ENCODE measurements at places on chromosomes 1 and 21.

- no peak for DNase-seq
These were observed 188.6 kb downstream of the EIF4G3 start for GRCh38 chr1:20987831-20988825.

- peak; percentile 24 for DNase-seq
These were observed 9.6 kb downstream of the PROK1 start for GRCh38 chr1:110460253-110461220.

GRCh38 chr1:11567244-11568065 is 86.8 kb downstream of the FBXO2 start:
- no peak for DNase-seq

GRCh38 chr1:56526571-56527174 is 52.7 kb downstream of the PLPP3 start:
- no peak for DNase-seq

- no peak for DNase-seq
These were observed 42.5 kb upstream of the LRRN2 start for GRCh38 chr1:204728045-204728444.

DNA sequence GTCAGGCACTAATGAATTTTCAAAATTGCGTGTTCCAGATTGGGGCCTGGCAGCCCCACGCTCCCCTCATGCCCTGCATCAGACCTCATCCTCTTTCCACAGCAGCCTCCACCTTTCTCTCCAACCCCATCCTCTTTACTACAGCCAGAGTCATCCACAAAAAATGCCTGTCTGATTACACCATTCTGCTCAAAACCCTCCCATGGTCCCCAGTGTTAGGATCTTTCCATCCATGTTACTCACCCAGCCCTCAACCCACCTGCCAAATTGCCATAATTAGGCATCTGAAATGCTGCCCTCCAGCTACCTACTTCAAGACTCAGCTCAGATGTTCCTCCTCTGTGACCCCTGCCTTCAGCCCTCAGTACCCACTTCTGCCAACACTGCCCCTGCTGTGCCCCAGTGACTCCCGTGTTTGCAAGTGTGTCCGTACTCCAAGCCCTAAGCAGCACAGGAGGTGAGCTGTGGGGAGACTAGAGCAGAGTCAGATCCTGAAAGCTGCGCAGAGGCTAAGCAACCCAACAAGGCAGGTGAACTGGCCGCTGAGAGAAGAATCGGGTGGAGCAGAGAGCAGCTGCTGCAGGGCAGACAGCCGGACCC is 715 bp upstream of the ARTN start:
- DNase-seq, result no peak

GRCh38 chr1:243916160-243916559 is 66.1 kb upstream of the AKT3 start:
- DNase-seq, result no peak

DNA sequence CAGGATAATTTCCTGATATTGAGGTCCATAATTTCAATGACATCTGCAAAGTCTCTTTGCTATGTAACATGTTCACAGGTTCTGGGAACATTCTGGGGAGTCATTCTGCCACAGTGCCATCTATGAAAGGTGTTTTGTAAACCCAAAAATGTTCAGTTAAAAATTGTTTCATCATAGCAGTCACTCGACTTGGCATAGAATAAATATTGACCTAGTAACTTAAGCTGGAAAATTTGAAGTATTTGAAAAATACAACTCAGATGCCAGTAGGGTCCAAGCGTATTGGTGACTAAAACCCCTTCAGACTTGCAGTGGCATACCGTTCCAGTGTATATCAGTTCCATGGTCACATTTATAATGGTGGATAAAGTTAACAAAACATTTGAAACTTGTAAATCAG is 6.8 kb downstream of the DESI2 start:
- DNase-seq, result no peak

DNA sequence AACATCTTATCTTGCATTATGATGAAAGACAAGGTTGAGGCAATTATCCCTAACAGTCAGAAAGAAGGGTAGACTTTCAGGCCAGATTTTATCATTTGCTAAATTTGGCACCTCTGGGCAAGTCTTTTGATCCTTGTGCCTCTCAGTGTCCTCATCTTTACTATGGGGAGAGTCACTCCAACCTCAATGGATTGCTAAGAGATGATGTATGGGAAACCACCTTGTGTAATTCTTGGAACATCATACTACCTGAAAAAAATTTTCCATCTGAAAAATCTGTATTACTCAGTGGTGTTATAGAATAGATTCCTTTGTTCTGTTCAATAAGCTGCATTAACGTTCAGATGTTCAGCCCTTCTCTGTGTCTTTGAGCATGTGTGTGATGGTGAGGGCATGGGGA is 230.7 kb downstream of the TGFB2 start:
- DNase-seq, result no peak

DNA sequence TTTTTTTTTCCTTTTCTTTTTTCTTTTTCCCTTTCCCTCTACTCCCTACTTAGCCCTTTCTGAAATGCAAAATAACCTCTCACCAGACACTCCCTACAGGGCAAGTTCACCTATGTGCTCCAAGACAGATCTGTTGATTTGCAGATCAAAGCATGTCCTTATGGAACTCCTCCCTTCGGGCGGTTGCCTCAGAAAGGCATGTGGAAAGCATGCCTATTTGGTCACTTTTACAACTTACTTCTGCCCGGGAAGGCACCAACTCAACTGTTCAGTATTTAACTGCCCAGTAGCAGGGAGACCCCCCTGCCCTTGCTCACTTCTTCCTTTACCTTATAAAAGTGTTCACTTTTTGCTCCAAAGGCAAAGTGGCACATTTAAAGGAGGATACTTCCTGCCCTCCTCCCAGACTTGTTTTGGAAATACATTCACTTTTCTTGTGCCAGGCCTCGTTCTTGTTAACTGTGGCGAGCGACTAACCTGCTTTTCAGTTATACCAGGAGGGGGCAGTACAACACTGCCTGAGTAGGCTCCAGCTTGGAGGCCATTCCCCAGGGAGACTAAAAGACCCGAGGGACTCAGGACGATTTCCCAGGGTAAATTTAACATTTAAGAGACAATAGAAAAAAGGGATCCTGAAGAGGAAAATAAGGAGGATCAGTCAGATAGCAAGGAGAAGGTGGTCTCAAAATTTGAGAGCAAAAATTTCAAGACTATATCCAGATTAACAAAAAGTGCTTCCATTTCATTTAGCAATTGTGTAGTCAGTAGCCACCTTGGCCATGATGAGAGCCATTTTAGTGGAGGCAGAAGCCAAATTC is 12.3 kb upstream of the SLAMF7 start:
- peak; percentile 4 for DNase-seq

DNA sequence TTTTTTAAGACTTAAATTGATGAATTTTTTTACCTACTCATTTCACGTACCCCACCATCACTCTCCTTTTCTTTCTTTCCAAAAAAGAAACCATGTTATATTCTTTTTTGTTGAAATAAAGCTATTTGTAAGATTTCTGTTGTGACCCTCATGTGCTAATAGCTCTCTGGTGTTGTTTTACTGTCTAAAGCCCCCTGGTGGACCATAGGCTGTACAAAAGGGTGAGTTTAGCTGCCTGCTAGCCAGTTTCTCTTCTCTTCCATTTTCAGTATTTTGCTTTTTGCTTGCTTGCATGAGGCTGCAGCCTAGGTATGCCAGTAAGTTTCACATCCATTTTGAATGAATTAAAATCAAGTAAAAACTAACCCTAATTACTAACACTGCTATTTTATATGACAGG is 15.6 kb upstream of the VAMP3 start:
- DNase-seq, result no peak

DNA sequence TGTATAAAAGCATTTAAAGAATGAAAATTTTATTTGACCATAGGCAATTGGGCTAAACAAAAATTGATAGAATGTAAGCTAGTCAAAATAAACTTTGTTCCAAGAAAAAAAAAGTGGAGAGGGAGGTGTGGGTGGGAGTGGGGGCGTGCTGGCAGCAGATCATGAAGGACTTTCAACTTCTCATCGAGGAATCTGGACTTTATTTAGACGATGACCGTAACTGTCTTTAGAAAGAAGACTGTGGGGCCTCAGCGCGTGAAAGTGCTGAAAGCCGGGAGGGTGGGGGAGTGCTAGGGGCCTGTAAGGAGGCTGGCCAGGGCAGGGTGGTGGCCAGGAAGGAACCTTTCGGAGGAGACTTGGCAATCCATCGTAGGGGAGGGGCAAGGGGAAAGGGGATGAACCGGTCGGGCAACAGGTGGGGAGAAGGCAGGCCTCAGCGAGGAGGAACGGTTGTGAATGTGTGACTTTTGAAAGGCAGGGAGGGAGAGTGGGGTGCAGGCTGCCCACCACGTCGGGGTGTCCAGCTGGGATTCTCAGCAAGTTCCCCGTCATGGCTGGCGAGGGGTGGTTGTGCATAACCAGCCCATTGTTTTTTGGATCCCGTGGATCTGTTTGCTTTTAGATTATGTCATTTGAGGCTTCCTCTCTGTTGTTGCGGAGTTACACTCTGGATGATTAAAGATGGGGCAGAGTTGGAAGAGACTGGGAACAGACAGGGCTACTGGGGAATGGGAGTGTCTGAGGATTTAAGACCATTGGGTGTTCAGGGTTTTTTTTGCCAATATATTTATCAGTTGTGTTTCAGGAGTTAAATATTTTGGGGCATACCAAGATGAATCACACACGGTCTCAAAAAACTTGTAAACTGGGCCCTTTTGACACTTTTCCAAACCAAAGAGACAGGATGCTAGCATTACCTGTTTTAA is 35.5 kb downstream of the HUNK start:
- DNase-seq, result peak; percentile 56

- DNase-seq, result no peak
These were observed 102.3 kb downstream of the NPHP4 start for GRCh38 chr1:5889901-5890300.

DNA sequence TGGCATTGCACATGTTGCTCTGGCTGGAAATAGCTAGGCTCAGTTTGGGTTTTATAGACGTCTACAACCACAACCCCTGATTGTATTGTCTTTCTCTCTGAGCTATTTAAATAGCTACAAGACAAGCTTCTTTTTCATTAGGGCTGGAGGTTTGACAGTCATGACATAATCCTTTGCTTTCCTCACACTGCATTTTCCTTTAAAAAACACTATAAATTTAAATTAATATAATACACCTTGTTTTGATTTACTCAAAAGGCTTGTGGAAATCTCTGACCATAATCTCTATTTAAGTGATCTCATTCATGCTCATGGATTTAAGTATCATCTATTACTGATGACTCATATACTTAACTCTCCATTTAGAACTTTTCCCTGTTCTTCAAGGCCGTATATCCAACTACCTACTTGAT is 50.4 kb upstream of the PTGFR start:
- DNase-seq, result no peak

Data from AG04449 (cell line).